ENCODE measurements at places on chromosomes 12 and 14.

DNA sequence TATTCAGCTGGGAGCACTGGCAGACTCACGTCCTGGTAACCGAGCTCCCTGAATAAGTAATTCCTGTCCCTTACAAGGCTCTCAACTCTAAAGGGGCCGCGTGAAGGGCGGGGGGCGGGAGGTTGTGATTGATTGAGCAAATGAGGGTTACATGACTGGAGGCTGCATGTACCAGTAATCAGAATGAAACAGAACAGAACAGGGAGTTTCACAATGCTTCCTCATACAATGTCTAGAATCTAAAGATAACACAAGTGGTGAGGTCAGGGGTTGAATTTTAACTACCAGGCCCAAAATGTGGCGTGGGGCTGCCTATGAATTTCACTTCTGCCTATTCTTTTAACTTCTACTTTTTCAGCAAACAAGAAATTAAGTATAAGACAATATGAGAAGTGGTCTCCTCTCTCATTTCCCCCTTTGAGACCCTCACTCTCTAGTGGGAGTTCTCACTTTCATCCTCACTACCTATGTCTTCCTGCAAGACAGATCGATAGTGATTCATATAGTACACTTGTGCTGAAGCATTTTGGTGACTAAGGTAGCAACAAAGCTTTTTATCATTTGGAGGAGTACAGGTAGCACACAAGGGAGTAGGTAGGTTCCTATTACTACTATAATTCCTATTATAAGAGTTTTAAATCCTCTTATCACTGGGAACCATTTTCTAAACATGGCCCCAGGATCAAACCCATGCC lies 239.8 kb downstream of the KTN1 start:
- DNase-seq: no peak

GRCh38 chr14:85333313-85333712 lies 196.6 kb upstream of the FLRT2 start:
- no peak for DNase-seq

DNA sequence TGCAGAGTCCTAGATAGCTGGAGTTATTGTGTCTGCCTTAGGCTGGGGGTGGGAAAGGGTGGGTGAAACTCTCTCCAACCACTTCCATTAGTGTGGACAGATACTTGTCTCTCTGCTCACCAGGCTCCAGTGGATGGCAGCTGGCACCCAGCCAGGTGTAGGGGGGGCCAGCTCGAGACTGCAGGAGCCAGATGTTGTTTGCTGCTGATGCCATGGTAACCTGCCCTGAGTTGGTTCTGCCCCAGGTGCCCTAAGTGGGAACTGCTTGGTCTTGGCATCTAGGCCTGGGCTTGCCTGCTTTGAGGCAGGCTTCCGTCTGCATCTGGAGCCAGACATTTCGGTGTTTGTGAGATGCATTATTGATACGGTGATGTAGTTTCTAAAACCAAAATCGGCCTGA lies 82.2 kb downstream of the ADCK1 start:
- DNase-seq: no peak

DNA sequence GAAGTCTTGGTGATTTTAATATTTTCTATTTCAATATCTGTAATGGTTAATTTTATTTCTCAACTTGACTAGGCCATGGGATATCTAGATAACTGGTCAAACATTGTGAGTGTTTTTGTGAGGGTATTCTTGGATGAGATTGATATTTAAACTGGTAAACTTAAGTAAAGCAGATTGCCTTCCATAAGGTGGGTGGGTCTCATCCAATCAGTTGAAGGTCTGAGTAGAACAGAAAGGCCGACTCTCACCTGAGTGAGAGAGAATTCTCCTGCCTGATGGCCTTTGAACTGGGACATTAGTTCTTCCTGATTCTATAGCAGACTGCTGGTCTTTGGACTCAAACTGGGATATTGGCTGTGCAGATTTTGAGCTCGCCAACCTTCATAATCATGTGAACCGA lies 36.3 kb downstream of the OTOGL start:
- DNase-seq: no peak

- no peak for DNase-seq
Observed at GRCh38 chr14:79161571-79161970, 991.4 kb downstream of the NRXN3 start.

- no peak for DNase-seq
Observed at GRCh38 chr14:23538785-23539184, 12.8 kb downstream of the ZFHX2 start.

- no peak for DNase-seq
Observed at GRCh38 chr12:76745343-76745742, 18.6 kb upstream of the ZDHHC17 start.
